ENCODE measurements at places on chromosomes 16 and 17. TPM values are rescaled to one million over a fixed set of nuclear protein-coding genes. Genes with fewer than 3 reads are reported as not detected.

TGFB1I1 gene
- total RNA-seq, result 41.1 TPM

CCL5 gene
- total RNA-seq, result 1.8 TPM

CLEC18B gene
- total RNA-seq, result 4.0 TPM

TMED6 gene
- total RNA-seq, result not detected

CCL13 gene
- 0.81 TPM for total RNA-seq

CDH15 gene
- total RNA-seq, result not detected

KCTD19 gene
- 0.04 TPM for total RNA-seq

MYH13 gene
- not detected for total RNA-seq

ZNF469 gene
- 1.3 TPM for total RNA-seq

MSLN gene
- total RNA-seq, result not detected

OR3A2 gene
- 0.70 TPM for total RNA-seq

KIFC3 gene
- 60.5 TPM for total RNA-seq

ZACN gene
- total RNA-seq, result not detected

TMEM238L gene
- total RNA-seq, result not detected

CES3 gene
- 0.61 TPM for total RNA-seq

SPATA22 gene
- total RNA-seq, result 3.8 TPM

CARD14 gene
- 1.5 TPM for total RNA-seq

HS3ST3B1 gene
- total RNA-seq, result 2.4 TPM

CRLF3 gene
- 5.9 TPM for total RNA-seq

TPPP3 gene
- 1.1 TPM for total RNA-seq

VASN gene
- 16.1 TPM for total RNA-seq

ITGA2B gene
- total RNA-seq, result 3.2 TPM

PMM2 gene
- 23.1 TPM for total RNA-seq

NARF gene
- 37.4 TPM for total RNA-seq

CHST4 gene
- 1.9 TPM for total RNA-seq

SNAI3 gene
- 0.06 TPM for total RNA-seq

CRHR1 gene
- not detected for total RNA-seq

RAB40C gene
- 15.8 TPM for total RNA-seq

INCA1 gene
- total RNA-seq, result 0.57 TPM

PLCD3 gene
- total RNA-seq, result 5.8 TPM

CPHXL2 gene
- total RNA-seq, result not detected

CSH1 gene
- not detected for total RNA-seq

PHKB gene
- total RNA-seq, result 119 TPM

CD79B gene
- total RNA-seq, result 4.5 TPM

CCL1 gene
- total RNA-seq, result not detected

TEX14 gene
- total RNA-seq, result 0.10 TPM

CSF3 gene
- total RNA-seq, result 0.32 TPM

ST6GALNAC2 gene
- 9.1 TPM for total RNA-seq

IRF8 gene
- 5.0 TPM for total RNA-seq

PRSS33 gene
- not detected for total RNA-seq

KRT34 gene
- not detected for total RNA-seq

RPL26 gene
- 1,250 TPM for total RNA-seq

BCO1 gene
- not detected for total RNA-seq

CD300A gene
- 16.7 TPM for total RNA-seq
